Fibroblast of skin of abdomen (primary cell): ENCODE measurements at places on chromosomes 4 and X.

GRCh38 chr4:3479358-3480101 is 16.4 kb downstream of the DOK7 start:
- DNase-seq: no peak

GRCh38 chr4:105145903-105146275 is 787 bp upstream of the TET2 start:
- DNase-seq: no peak

GRCh38 chrX:135914404-135914803 is 20.9 kb downstream of the SAGE1 start:
- DNase-seq: no peak

DNA sequence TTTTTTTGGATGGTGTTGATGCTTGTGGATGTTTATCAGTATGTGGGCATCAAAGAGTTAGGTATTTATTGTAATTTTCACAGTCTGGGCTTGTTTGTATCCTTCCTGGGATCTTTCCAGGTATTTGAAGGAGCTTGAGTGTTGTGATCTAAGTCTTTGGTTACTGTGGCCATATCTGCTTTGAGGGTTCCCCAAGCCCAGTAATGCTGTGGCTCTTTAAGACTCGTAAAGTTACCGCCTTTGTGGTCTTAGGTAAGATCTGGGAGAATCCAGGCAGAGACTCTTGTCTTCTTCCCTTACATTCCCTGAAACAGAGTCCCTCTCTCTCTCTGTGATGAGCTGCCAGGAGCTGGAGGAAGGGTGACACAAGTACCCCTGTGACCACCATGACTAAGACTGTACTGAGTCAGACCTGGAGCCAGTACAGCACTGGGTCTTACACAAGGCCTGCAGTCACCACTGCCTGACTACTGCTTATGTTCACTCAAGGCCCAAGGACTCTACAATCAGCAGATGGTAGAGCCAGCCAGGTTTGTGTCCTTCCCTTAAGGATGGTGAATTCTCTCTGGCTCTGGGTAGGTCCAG is 62.2 kb downstream of the FMR1NB start:
- peak; percentile 43 for DNase-seq

DNA sequence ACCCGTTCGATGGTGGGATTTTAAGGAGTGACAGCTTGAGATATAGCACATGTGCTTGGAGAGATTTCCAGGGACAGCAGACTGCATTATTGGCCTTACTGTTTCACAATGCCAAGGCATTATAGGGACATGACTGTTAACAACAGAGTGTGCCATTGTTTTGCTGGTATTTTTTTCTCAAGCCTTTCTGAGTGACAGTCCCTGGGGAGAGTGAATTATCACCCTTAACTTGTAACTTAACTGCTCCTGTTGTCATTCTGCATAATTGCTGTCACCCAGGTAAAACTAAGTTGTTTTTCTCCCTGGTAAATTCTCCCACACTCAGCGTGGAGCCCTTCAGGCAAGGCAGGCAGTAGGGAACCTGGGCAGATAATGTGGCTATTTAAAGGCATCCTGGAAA is 989.2 kb upstream of the LCORL start:
- DNase-seq: no peak

GRCh38 chrX:23554304-23554703 is 113.0 kb upstream of the PRDX4 start:
- peak; percentile 25 for DNase-seq

- no peak for DNase-seq
Observed at GRCh38 chr4:124754681-124755080, 42.1 kb upstream of the ANKRD50 start.

DNA sequence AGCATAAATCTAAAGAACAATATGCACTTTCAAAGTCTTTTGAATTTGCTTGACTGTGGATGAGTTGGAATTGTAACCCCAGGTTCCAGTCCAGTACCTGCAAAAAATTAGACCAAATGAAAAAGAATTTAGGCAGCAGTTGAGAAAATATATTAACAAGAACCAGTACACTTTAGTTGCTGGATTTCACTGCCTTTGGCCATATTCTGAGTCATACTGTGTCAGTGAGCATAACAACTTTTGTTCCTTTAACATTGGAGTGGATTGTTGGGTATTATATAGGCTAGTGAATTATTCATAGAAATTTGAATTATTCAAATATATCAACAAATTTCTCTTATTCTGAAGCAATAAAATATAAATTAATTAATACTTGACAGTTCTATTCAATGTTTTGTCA is 101.5 kb upstream of the SMAD1 start:
- no peak for DNase-seq

- no peak for DNase-seq
Observed at GRCh38 chrX:133983974-133984845, 1.2 kb downstream of the GPC3 start.

- no peak for DNase-seq
Observed at GRCh38 chr4:175747250-175747649, 64.8 kb downstream of the GPM6A start.

GRCh38 chrX:131217989-131218388 is 71.1 kb downstream of the IGSF1 start:
- DNase-seq: no peak

DNA sequence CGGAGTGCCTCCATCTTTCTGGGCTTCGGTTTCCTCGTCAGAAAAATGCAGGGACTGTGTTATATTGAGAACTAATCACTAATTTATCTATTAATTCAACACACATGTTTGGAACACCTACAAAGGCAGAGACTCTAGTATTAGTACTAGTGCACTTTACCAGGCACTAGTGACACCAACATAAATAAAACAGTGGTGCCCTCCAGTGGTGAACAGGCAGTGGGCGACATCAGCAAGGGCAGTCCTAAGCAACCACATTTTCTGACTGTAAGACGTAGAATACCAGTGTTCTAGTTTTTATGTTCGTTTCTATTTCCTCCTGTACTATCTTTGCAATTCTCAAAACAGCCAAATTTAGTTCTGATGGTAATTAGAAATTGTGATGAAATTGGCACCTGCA is 69.1 kb upstream of the UCP1 start:
- peak; percentile 8 for DNase-seq

GRCh38 chr4:112378858-112379257 is 81.7 kb downstream of the ALPK1 start:
- no peak for DNase-seq

GRCh38 chrX:15598026-15598425 is 2.7 kb downstream of the ACE2 start:
- no peak for DNase-seq

- no peak for DNase-seq
Observed at GRCh38 chrX:40573763-40574162, 7.0 kb upstream of the ATP6AP2 start.

DNA sequence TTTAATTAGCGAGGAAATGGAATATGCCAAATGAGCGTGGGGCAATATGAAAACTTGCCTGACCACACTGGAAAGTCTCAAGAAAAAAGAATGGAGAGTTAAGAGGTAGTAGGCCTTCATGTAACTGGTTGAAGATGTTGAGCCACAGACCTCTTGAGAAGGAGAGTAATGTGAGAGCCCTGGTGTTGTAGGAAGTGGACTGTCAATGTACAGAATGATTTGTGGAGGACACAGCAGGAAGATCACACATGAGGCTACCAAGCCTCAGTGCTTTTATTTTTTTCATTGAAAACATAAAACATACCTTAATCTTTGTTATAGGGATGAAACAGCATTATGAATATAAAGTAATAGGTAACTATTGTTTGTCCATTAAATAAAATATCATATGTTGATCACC is 331.6 kb downstream of the UNC5C start:
- DNase-seq: no peak

GRCh38 chr4:8738471-8738931 is 133.1 kb downstream of the HMX1 start:
- DNase-seq: no peak

- no peak for DNase-seq
Observed at GRCh38 chr4:181524499-181524898, 718.7 kb upstream of the TENM3 start.

- no peak for DNase-seq
Observed at GRCh38 chrX:110037178-110037577, 34.3 kb downstream of the TMEM164 start.

DNA sequence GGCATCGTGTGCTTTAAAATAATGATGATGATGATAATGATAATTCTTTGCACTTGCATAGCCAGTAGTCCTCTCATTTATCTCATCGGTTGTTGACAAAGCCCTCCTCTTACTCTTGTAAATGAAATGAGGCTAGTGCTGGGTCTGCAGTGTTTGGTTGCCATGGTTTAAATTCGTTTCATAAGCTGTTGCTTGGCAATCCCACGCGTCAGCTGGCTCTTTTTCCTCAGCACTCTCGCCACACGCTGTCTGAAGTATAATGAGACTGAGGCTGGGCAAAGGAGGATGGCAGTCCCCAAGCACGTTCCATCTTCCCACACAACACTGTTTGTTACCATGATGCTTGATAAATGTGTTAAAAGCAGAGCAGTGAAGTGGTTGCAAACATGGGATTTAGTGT is 15.5 kb downstream of the PAGE4 start:
- no peak for DNase-seq

GRCh38 chr4:6200922-6201362 is 593 bp upstream of the JAKMIP1 start:
- DNase-seq: no peak

GRCh38 chr4:57065730-57066482 is 44.3 kb downstream of the IGFBP7 start:
- DNase-seq: no peak

GRCh38 chrX:151505796-151506195 is 57.7 kb upstream of the PASD1 start:
- DNase-seq: peak; percentile 0

- DNase-seq: peak; percentile 47
Observed at GRCh38 chr4:140149846-140150635, 3.9 kb downstream of the MAML3 start.

- DNase-seq: no peak
Observed at GRCh38 chrX:2715066-2715600, 24.0 kb downstream of the CD99 start.

DNA sequence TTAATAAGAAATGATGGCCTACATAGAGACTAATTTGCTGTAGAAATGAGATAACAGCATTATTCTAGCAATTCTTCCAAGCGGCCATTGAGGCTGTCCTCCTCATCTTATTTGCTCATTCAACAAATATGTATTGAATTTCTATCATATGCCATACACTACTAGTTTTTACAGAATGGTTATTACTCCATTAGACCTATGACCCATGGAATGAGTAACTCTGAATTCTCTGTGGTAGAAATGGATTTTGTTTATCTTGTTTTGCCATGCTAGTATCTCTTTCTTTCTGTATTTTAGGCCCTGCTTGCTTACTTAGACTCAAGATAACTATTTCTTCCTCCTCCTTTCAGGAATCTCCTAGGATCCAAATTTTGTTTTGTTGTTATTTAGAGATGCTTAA is 103.5 kb downstream of the RPA4 start:
- DNase-seq: peak; percentile 0

- no peak for DNase-seq
Observed at GRCh38 chrX:10106806-10107205, 50.0 kb upstream of the CLCN4 start.

DNA sequence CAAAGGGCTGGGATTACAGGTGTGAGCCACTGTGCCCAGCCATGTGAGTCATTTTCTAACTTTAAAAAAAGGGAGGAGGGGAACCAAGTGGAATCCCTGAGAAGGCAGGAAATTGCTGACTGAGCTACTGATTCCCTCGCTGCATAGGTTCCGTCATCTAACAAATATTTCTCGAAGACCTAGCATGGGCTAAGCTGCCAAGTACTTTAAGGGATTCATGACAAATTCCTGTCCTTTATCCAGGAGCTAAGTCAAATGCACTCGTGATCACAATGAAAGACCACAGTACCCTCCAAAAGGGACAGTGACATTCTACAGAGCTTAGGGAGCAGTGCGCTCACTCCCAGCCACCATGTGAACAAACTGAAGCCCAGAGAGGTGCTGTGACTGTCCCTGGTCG is 33.2 kb upstream of the MAN2B2 start:
- DNase-seq: no peak

DNA sequence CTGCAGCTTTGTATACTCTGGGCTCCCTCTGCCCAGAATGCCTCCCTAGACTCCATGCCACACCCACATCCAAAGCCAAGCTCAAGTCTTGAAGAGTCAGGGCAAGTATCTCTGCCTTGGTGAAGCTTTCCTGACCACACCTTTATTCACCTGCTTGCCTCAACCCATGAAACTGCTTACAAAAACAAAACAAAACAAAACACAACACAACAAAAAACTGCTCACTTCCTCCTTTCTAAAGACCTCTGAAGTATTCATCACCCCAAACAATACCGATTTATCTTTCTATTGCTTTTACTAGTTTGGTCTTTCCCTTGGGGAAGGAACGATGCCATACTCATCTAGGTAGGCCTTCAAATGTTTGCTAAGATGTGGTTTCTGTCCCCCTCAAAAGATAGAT is 45.0 kb downstream of the TMEM165 start:
- no peak for DNase-seq

DNA sequence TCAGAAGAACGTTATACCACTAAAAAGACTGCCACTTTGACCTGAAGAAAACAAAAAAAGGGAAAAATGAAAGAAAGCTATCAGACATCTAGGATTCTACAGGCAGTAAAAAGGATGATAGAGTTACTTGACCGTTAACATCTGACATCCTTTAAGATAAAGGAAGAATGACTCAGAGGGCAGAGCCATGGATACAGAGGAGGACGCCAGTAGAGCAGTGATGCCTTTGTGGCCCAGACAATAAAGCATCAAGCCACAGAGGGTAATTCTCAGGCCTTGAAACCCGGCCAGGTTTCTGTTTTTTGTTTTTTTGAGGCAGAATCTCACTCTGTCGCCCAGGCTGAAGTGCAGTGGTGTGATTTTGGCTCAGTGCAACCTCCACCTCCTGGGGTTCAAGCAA is 9.5 kb upstream of the BEX1 start:
- no peak for DNase-seq

GRCh38 chrX:153582896-153583295 is 16.0 kb downstream of the CCNQ start:
- DNase-seq: peak; percentile 35

GRCh38 chr4:114384629-114385028 is 214.0 kb upstream of the UGT8 start:
- DNase-seq: peak; percentile 58

DNA sequence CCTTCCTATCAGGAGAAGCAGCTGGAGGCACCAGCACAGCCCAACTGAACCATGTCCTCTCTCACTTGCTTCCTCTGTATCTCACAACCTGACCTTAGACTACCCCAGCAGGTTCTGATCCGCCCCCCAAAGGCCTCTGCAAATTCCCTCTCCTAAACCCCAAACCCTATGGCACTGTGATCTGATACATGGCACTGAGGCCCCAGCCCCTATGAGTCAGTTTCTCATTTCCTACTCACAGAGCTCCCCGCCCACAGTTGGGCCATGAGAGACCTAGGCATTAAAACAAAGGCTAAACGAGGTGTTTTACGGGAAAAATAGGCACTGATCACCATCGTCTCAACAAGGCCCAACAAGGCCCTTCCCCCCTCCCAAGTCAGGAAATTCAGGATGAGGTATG is 19.1 kb downstream of the SASH3 start:
- no peak for DNase-seq

GRCh38 chr4:152677117-152677516 is 2.7 kb downstream of the TMEM154 start:
- DNase-seq: no peak

DNA sequence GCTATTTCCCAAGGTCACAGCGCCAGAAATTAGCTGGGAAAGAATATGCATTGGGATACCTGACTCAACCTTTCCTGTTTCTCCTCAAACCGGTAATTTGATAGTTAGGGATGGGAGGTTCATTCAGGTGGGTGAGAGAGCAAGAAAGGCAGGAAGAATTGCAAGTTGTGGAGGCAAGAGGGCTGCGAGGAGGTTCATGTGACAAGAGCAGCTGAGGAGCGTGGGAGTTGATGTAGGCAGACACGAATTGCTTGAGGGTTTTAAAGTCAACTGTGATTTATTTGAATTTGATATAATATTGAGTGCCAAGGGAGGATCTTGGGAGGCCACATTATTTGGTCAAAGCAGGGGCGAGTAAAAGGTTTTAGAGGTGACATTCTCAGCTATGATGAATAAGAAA is 329.0 kb downstream of the STIM2 start:
- no peak for DNase-seq
